NCI-H2081 (cell line): ENCODE measurements at places on chromosomes 13 and 19.

DNA sequence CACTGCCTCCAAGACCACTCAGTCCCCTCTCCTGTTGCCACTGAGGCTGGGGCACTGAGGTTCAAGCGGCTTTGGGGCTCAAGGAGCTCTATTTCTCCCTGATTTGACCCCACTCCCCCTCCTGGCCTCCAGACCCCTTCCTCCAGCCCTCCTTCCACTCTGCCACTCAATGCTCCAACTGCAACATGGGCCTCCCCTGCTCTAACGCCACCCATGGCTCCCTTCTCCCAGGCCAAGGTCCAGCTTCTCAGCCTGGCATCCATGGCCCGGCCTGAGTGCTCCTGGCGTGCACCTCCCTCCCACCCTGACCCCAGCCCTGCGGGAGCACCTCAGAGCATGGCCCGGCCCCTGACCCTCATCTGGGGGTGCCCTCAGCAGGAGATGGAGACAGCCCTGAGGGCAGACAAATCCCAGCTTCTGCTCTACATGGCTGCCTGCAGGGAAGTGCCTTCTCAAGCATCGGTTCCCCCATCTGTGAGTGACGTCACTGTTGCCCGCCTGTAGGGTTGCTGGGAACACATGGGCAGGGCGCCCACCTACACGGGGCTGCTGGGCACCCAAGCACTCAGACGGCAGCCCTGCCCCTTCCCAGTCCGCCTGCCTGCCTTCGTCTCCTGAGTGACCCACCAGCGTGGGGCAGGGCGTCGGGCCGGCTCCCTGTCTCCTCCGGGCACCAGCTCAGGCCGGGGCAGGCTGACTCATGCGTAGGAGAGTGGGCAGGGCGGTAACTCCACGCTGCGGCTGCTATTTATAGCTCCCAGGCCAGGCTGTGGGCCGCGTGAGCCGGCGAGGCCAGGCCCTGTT lies 1.6 kb upstream of the DIRAS1 start:
- DNase-seq = no peak

- DNase-seq = no peak
These were observed 6.7 kb downstream of the SIGLEC11 start for GRCh38 chr19:49954092-49954829.

DNA sequence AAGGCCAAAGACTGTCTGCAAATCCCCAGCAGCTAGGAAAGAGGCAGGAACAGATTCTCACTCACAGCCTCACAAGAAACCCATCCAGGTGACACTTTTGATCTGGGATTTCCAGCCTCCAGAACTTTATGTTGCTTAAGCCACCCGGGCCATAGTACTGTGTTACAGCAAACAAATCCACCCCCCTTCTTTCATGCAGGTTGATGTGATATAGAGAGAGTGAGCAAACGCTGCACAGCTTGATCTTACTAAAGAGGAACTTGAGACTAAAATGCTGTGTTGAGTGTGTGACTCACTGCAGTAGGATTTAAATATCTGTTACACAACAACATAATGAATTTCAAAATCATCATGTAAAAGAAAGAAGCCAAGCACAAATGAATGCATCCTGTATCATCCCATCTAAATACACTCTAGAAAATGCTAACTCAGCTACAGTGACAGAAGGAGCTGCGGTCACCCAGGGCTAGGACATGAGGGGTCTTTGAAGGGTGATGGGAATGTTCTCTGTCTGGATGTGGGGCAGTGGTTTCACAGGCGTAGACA lies 32.2 kb downstream of the RCBTB2 start:
- no peak for DNase-seq

DNA sequence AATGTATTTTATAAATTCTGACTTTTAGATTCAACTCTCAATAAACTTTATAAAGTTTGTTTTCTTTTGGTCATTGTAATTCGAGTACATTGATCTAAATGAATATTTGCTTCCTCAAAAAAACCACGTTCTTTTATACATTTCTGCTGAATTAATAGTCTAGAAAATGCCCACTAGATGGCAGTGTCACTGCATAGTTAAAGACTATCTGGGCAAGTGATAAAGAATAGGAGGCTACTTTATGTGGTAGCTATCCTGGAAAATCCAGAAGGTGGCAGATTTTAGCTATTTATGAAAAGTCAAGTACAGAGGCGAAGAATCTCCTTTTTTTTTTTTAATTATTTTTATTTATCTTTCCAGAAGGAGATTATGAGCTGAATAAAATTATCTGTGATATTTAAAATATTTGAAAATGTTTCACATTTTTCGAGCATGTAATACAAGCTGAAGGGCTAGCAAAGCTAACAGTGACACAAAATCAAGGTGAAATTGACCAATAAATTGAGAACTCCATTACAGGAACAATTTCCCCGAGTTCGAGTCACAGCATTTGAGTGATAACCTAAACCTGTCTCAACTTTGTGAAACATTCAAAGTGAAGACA lies 221.8 kb downstream of the OLFM4 start:
- peak; percentile 82 for DNase-seq

DNA sequence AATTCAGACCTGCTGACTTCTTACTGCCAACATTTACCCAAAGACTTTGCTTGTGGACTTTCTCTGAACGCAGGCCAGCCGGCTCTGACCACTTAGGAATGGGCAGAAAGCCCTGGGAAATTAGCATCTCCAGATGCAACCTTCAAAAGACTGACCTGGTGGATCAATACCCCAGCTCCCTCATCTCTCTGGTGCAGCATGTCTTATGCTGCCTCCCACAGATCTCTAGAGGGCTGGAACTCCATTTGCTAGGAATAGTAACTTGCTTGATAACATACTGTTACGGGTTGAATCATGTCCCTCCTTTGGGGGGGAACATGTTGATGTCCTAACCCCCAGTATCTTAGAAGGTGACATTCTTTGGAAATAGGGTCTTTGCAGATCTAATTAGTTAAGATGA lies 12.9 kb upstream of the SLC25A41 start:
- no peak for DNase-seq

GRCh38 chr19:39200803-39201115 lies 3.3 kb downstream of the SYCN start:
- DNase-seq = no peak

DNA sequence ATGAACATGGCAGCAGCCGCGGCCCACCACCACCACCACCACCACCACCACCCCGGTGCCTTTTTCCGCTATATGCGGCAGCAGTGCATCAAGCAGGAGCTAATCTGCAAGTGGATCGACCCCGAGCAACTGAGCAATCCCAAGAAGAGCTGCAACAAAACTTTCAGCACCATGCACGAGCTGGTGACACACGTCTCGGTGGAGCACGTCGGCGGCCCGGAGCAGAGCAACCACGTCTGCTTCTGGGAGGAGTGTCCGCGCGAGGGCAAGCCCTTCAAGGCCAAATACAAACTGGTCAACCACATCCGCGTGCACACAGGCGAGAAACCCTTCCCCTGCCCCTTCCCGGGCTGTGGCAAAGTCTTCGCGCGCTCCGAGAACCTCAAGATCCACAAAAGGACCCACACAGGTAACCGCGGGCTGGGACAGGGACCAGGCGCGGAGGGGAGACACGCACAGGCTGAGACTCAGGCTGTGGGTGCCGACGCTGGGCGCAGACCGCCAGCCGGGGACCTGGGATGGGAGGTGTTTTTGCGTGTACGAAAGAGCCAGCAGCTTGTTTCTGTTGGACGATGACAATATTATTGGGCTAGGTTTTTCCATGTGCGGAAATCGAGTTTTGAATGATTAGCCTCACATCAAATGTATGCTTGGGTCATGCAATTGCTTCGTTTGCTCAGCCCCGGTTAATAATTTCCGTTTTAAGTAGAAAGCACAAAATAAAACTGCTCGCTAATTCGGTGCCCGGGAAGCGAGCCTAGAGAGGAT lies 1.3 kb downstream of the ZIC2 start:
- DNase-seq = no peak

DNA sequence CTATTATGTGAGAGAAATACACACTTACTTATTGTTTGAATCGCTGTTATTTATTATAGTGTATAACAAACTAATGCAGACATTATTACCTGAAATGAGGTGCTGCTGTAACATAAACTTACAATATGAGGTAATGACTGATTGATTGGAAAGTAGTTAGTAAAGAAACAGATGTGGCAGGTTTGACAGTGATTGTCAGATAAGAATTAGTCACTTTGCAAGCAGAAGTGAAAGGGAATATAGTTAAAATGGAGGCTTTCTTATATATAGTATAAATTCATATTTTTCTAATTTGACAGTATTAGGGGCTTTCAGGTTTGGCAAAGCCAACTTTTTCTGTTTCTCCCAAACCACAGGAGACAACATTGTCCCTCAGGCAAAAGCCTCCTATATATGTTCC lies 20.6 kb downstream of the MIR17HG start:
- DNase-seq = no peak

DNA sequence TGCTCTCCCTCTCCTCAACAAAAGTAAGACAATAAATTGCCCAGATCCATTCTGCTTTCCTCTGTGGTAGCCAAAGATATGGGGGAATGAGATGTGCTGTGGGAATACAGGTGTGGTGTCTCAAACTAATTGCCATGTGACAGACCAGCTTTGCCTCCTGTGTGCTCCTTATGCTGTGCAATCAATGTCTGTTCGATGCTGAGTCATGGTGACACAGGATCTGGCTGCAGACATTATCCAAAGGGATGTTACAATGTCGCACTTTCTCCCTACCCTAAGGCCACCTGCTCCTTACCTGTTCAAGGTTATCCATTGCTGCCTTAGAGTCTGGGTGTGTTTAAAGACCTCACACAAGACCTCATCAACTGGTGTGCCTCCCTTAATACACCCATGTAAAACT lies 32.5 kb downstream of the FGF14 start:
- peak; percentile 4 for DNase-seq

- no peak for DNase-seq
These were observed 1.0 kb upstream of the RPS5 start for GRCh38 chr19:58385891-58386575.

DNA sequence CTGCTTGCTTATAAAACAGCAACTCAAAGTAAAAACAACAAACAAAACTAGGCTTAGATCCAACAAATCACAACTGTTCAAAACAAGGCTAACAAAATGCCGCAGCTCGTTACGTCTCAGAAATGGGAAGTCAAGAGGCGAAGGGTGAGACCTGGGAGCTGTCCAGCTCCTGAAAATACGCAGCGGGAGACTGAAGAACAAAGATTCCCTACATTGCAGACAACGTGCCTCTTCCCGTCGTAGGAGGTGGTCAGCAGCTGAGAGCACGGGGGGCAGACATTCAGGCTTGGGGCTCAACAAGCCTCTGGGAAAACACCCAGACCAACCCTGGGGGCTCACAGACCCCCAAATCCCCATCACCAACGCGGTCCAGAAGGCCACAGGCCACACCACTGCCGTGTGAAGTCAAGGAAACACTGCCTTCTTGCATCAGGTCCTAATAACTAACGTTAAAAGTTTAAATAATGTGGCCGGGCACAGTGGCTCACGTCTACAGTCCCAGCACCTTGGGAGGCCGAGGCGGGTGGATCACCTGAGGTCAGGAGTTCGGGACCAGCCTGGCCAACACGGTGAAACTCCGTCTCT lies 13.5 kb downstream of the PLPP2 start:
- no peak for DNase-seq

- DNase-seq = peak; percentile 57
These were observed 155.6 kb downstream of the TM9SF2 start for GRCh38 chr13:99656844-99657381.

DNA sequence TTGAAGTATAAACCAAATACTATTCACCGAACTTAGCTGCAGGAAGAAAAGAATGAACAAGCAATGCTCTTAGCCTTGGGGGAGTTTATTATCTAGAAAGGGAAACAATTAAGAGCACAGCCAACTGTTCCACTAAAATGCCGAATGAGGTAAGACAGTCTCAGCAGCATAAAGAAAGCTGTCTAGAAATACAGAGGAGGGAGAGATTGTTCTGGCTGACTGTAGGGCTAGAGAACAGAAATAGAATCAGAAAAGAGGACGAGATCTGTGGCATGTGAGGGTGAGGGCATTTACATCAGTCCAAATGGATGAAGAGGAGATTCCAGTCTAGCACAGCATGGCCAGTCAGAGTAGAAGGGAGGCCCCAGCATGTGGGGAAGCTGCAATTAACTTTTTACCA lies 56.8 kb upstream of the TNFRSF19 start:
- no peak for DNase-seq

GRCh38 chr13:60074397-60074796 lies 89.3 kb downstream of the DIAPH3 start:
- no peak for DNase-seq

- DNase-seq = no peak
These were observed 1568.3 kb upstream of the PRR20A start for GRCh38 chr13:55572408-55572807.

DNA sequence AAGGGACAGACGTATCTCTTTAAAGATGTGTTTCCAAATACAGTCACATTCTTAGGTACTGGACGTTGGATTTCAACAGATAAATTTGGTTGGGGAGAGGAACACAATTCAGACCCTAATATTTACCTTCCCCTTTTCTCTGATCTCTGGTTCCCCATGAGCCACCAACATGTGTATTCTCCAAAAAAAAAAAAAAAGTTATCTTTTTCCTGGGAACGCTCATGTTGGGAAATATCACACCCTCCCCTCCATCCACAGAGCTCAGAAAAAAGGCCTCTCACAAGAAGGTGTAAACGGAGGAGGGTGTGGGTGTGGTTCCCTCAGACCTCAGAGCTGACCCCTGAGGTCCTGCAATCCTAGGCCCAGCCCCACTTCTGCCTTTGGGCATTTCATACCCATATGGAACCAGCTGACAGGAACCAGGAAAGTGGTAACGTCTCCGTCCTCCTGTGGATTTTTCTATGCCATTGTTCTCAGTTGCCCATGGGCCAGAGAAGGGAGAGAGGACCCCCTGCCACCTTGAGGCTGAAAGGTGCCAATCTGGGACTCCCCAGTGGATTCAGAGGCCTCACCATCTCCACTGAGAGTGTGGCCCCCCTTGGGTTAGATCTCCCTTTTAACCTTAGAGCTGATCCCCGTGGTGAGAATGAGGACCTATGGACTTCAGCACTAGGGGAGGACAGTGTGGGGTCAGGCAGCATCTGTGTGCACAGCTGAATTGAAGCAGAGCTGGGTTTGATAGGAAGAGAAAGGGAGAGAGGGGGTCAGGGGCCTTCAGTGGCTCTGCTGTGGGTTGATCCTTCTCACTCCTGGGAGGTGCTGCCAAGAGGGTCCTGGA lies 8.4 kb upstream of the SIGLEC12 start:
- no peak for DNase-seq

GRCh38 chr13:86689911-86690310 lies 890.7 kb upstream of the SLITRK6 start:
- DNase-seq = no peak

DNA sequence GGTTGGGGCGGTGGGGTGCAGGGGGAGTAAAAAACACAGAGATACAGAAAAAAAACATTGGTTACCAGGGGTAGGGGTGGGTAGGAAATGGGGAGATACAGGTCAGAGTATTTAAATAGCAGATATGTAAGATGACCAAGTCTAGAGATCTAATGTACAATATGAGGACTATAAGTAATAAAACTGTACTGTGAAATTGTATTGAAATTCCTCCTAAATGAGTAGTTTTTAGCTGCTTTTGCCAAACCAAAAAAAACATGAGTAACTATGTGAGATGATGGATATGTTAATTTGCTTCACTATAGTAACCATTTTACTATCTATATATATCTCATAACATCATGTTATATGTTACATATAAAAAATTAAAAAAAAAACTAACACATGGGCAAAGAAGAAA lies 29.6 kb downstream of the VWA8 start:
- no peak for DNase-seq
